ENCODE measurements at places on chromosomes 4 and X.

GRCh38 chr4:180861651-180862050 lies 1381.6 kb upstream of the TENM3 start:
- DNase-seq = no peak

DNA sequence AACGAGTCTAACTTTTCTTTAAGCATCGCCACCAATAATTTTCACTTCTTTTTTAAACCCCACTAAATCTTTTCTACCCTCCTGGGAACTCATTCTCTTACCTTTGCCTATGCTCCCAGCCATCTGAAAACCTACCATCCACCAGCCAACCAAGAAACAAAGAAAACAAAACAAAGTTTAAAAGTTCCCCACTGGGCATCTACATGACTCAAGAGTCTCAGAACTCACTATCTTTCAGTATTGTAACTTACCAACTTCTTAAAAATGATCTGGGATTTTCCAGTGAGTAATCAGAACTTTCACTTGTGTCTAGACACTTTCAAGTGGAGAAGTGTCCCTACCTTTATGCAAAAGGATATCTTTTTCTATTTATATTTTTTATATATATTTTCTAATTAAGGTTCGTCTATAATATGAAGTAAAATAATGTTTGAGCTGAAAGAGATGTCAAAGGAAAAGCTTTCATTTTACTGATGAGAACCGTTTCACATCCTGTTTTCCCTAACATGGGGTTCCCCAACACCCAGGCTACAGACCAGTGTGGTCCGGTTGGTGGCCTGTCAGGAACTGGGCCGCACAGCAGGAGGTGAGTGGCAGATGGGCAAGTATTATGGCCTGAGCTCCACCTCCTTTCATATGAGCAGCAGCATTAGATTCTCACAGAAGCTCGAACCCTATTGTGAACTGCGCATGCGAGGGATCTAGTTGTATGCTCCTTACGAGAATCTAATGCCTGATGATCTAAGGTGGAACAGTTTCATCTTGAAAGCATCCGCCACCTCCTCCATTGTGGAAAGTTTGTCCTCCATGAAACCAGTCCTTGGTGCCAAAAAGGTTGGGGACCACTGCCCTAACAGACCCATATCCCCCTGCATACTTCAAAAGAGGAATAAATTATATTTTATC lies 9.8 kb upstream of the TIGD2 start:
- no peak for DNase-seq

DNA sequence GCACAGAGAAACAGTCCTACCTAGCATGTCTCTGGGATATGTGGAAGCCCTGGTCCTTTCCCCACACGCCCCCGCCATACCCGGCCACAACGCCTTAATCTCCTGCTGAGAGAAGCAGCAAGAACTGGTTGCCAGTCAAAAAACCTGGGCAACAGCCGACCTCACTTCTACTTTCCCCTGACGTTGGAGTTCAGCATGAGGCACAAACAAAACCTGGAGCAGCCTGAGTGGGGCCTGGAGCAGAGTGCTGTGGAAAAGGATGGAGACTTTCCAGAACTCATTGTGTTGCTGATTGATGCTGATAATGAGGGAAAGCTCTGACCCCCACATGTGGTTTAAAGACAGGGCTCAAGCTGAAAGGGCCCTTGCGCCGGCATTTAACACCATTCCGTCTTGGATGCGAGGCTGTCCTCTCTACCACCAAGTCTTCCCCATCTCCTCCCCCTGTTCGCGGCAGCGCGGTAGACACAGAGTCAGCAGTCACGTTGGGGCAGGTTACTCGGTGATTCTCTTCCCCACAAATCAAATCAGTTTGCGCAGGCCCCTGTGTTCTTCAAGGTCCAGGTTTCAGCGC lies 666 bp downstream of the CCDC158 start:
- DNase-seq = no peak

- DNase-seq = no peak
These were observed 123.4 kb upstream of the ATP6AP2 start for GRCh38 chrX:40457406-40457805.

- no peak for DNase-seq
These were observed 16.7 kb upstream of the ANKRD17 start for GRCh38 chr4:73275318-73275654.

DNA sequence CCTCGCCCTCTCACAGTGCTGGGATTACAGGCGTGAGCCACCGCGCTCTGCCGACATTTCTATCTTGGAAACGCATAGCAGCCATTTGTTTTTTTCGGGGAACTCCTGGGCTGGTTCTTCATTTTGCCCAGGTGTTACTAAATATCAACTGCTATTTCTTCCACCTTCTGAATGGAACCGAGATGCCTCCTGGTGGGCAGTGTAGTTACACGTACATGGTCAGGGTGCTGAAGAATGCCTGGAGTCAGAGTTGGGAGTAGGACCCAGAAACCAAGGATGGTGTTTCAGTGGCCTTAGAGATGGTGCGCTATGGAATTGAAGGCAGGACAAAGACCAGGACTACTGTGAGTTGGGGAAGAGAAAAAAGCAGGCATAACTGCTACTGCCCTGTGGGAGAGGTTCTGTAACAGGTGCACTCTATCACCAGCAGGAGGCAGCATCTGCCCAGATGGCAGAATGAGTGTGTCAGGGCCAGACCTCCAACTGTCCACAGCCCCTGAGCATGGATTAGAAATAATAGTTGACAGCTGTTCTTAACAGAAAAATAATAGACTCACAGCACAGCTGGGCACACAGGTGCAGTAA lies 81.7 kb downstream of the ZC4H2 start:
- peak; percentile 3 for DNase-seq

DNA sequence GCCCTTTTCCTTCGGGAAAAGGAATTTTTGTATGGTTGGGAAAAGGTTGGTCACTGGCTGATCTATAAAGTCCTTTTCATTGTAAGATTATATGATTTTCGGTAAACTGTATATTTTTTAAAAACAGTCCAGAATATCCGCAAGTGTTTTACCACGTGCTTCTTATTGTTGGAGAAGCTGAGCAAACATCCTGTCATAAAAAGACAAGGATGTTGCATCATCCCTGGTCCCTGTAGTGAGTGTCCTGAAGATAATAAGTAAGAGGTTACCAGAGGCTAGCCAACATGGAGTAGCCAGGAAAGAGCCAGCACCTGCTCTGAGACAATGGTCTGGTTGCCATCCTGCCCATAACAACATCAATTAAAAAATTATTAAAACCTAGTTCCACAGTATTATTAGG lies 5.1 kb downstream of the CXCL9 start:
- no peak for DNase-seq

GRCh38 chr4:158410272-158410671 lies 111.4 kb upstream of the RXFP1 start:
- no peak for DNase-seq

DNA sequence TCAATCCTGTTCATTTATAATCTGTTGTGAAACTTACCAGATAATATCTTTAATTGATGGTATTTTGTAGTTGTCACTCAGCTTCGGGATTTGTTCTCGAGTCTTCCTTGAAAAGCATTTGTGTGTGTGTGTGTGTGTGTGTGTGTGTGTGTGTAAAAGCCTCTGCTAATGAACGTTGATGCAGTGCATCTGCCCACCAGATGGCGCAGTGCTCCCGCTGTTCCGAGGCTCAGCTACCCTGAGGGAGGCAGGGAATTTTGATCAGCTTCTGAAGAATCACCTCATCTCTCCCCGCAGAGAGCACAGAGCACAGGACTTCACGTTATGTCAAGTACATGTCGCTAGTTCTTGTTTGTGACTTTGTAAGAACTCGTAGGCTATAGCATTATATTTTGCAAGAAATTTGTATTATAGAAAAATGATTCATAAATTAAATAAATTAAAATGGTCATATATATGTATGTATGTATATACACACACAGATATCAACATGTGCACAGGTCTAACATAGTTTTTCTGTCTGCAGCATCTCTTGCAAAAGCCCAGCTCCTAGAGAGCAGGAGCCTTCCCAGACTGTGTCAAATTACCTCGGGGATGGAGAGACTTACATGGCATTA lies 316.7 kb upstream of the IGFBP7 start:
- DNase-seq = peak; percentile 7

DNA sequence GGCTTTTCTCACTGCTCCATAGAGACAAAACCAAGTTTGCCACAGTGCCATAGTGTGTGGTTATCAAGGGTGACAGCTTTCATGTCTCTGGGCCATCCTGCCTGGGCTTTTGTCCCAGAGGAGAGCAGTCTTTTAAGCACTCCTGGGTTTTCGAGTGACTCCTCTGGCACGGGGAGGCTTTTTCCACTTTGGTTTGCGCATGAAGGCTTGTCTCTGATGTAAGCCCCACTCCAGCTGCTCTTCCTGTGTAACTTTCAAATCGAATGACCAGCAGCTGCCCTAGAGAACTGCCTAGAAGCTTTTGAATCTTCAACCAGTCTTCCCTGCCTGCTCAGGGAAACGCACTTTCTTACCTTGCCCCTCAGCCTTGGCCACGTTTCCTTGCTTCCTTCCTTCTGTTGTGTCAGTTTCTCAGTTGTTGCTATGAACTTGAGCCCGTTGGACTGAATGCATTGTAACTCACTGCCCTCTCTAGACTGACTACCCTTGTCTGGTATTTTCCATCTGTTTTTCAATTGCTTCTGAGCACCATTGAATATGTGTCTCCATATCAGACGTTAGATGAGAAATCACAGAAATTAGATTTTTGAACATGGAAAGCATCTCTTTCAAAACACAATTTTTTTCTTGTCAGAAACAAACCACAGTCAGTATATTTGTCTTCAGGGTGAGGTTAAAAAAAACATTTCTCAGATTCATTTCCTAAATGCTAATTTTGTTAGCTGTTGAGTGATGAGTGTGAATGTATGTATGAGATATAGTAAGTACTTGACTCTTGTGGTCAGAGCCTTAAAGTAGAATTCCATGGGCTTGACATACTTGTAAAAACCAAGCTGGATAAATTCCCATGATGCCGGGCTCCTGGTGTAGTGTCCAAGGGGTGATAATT lies 45.3 kb downstream of the SLC9A6 start:
- no peak for DNase-seq

- no peak for DNase-seq
These were observed 27.6 kb downstream of the ARFIP1 start for GRCh38 chr4:152807294-152807829.

- no peak for DNase-seq
These were observed 48.7 kb upstream of the SRD5A3 start for GRCh38 chr4:55297346-55297745.

DNA sequence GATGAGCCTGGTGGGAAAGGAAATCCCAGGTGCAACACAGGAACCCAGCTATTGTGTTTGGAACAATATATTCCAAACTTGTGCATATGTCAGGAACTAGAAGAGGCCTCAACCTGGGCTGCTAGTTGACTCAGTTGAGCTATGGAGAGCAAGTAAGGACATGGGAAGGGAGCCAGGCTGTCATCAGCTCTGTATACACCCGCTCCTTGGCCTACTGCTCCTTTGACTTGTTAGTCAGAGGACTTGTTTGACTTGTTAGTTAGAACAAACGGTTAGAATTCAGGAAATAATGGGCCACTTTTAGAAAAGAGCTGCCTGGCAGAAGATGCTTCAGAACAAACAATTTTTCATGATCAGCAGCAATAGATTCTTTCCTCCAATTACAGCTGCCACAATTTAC lies 76.4 kb downstream of the CBLL2 start:
- no peak for DNase-seq

GRCh38 chrX:137707348-137707747 lies 141.4 kb downstream of the ZIC3 start:
- no peak for DNase-seq

DNA sequence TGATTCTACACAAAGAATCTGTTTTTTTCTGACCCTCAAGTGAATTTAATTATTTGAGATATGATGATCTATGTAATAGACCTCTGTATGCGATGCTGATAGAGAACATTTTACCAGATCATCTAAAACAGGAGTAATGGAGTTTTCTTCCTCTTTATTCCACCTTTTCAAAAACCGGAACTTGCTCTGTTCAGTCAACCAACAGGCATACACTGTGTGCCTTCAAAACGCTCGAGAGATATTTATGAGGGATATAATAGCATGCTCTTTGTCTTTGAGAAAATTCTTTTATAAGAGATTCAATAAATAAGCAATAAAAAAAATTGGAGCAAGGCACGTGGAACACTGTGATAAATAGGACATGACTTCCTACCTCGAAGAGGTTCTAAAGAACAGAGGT lies 2.0 kb downstream of the NYX start:
- DNase-seq = no peak

- DNase-seq = no peak
These were observed 109.9 kb downstream of the RAPGEF2 start for GRCh38 chr4:159212675-159213293.

- DNase-seq = no peak
These were observed 3.3 kb upstream of the BBS7 start for GRCh38 chr4:121873604-121874003.

- no peak for DNase-seq
These were observed 67.3 kb upstream of the VBP1 start for GRCh38 chrX:155148724-155149537.

DNA sequence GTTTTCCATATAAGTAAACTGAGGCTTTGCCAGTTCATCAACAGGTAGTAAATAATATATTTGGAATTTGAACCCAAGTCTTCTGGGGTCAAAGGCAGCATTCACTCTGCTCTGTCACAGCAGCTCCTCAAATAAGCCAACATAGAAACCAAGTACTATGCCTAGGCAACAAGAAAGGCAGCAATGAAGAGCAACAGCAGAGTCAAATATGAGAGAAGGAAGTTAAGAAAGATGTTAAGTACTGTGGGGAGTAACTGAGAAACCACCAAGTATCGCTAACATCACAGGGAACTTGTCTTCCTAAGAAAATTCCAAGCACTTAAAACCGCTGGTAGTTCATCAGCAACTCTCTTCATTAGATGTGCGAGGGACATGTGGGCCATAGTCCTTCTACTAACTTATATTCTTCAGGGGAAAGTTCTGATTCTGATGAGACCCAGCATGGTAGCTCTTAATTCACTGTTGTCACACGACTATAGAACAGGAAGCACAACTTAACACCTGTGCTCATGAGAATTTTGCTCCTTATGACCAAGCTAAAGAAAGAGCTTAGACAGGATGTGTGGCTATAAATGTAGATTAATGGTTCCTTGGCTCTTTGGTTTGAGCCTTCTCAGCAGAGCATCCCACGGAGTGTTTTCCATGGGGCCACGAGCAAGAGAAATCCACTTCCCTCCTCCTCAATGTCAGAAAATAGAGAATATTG lies 107.8 kb downstream of the AR start:
- DNase-seq = no peak

DNA sequence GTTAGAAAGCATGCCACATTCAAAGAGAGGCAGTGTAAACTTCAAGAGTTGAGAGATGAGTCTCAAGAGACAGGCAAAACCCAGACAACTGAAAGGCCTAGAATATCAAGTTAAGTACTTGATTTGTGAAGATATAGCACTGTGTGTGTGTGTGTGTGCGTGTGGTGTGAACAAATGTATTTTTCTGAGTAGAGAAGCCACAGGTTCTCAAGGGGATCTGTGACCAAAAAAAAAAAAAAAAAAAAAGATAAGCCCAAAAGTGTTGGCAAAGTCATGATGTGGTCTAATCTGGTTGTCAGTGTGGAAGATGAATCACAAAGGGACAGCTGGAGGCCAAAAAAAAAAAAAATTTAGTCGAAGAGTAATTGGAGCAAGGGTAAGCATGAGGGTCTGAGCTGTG lies 3.9 kb downstream of the RIPPLY1 start:
- no peak for DNase-seq

DNA sequence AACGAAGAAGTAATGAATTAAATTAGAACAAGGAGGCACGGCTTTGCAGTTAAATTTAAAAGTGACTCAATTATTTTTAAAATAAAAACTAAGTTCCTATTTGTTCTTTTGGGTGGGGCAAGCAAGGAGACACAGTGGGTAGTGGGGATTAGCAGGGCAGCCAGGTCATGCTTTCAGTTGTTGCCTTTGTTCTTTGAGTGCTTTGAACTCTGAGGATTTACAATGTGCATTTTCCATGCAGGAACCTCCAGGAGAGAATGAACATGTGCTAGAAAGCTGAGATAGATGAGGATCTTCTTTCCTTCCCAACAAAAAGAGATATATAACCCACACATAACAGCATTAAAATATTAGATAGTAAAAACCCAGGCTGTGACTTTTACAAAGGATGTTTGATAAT lies 420.4 kb upstream of the CTSO start:
- DNase-seq = no peak

All from stimulated activated CD8-positive, alpha-beta memory T cell treated with anti-CD3 and anti-CD28 coated beads, Interleukin-15, amount 100 ng/mL, for 48 hours (primary cell).